ENCODE measurements at places on chromosomes 11 and 22.

DNA sequence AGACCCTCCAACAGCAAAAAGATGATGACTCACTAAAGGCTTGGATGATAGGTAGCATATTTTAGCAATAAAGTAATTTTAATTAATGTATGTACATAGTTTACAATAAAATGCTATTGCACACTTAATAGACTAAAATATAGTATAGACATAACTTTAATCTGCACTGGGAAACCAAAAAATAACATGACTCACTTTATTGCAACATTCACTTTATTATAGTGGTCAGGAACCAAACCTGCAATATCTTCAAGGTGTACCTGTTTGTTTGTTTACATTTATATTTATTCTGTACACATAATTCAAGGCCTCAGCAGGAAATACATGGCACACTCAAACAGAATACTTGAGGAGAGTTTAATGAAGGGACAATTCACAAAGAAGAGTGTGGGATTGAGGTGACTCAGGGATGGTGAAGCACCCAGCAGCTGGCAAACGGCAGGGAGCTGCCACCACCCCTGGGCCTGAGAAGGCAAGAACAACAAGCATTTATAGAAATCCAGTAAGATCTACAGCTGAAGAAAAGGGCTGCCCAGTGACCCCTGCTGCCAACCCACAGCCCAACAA lies 51.5 kb upstream of the POU2AF2 start:
- no peak for DNase-seq

DNA sequence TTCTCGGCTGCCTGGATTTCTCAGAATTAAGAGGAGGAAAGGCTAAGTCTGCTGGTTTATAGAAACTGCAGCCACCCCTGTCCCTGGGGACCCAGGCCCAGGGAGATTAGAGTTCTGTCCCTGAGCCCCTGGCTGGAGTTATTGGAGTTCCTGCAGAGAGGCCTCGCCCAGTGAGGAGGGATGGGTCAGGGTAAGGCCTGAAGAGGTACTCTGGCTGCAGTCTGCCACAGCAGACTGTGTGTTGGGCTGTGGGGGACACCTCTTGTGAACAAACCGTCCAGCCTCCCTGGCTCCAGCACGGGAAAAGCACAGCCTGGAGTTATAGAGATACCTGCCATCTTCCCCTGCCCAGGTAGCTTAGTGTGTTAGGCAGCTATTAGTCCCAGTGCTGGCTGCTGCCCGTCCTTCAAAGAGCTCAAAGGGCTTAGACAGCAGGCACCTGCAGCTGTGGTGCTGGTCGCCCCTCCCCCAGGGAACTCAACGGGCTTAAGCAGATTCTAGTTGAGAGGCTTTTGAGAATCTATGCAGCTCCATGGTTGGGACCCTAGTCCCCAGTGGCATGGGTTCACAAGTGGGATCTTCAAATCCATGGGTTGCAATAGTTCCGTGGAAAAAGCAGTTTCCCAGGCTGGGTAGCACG lies 36.6 kb upstream of the MUC15 start:
- no peak for DNase-seq

DNA sequence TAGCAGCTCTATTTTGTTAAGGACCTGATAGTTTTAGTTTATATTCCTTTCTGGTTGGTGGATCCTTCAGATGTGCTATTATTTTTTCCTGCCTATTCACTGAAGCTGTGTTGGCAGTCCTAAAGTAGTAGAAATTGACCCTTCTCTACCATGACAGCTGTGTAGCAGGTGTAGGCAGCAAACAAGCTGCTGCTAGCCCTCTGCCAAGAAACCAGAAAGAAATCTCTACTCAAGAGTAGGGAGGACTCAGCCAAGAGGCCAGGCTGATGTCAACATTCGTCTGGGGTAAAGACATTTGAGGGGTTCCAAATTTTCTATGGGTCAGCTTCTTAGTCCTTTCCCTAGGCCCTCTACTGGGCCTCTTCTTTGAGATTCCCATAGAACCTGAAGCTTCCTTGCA lies 51.2 kb downstream of the CSTF3 start:
- DNase-seq = no peak

DNA sequence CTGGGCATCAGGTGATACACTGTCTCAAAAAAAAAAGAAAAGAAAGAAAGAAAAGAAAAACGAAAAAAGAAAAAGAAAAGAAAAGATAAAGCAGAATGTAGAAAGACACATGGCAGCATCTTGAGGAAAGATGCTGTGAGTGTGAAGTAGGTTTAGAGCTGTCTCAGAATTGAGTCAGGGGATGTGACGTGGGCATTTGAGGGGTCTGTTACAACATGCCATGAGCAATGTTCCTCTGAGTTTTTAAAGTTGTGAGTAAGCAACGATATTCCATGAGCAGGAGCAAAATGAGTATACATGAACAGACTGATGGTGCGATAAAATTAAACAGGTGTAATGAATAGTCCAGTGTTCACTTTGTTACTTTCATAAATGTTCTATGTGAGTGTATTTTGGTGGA lies 11.3 kb upstream of the QSER1 start:
- DNase-seq = no peak

DNA sequence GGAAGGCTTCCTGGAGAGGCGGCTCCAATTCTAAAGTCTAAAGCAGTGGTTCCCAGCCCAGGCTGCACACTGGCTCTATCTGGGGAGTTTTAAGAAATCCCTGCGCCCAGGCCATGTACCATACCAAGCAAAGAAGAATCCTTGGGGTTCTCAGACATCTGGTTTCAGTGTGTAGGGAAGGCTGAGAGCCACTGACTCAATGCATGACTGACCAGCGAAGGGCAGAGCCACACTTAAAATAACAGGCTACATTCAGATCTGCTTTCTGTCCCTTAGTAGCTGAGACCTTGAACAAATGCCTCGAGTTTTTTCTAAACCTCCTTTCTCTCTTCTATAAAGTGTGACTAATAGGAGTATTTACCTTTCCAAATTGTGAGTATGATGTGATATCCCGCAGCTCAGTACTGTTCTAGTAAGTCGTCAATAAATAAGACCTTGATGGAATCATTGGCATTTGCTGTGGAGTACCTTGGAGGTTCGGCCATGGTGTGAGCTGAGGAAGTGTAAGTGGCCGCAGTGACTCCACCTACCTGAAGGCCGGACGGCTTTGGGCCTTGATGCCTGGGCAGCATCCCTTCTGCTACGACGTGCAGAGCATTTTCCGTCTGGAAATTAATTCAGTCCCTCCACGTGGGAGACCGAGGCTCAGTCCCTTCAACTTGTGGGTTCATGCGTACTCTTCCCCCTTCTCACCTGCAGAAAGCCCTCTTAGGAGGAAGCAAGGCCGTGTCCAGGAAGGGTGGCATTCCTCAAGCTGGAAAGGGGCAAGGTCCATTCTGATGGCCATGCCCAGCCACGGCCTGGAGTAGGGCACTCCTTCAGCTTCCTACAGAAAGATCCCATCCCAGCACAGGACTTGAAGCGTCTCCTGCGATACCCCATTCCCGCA lies 25.1 kb downstream of the GLB1L2 start:
- DNase-seq = no peak

DNA sequence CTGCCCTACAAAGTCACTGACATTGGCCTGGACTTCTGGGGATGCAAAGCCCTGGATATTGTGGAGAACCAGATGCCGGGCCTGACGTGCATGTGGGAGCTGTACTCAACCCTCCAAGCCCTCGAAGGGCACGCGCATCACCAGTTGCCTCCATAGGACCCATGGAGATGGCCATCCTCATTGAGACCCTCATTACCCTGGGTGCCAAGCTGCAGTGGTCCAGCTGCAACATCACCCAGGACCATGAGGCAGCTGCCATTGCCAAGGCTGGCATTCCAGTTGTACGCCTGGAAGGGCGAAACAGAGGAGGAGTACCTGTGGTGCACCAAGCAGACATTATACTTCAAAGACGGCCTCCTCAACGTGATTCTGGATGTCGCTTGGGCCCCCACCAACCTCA lies 1.9 kb downstream of the CCDC83 start:
- DNase-seq = no peak

GRCh38 chr11:72010529-72011233 lies 12.0 kb downstream of the IL18BP start:
- DNase-seq = peak; percentile 16

- no peak for DNase-seq
Measured at GRCh38 chr22:17336061-17336460, 33.2 kb upstream of the CECR2 start.

GRCh38 chr11:73412308-73412707 lies 36.1 kb downstream of the RELT start:
- no peak for DNase-seq

- no peak for DNase-seq
Measured at GRCh38 chr22:32800158-32800882, 1.2 kb upstream of the TIMP3 start.

DNA sequence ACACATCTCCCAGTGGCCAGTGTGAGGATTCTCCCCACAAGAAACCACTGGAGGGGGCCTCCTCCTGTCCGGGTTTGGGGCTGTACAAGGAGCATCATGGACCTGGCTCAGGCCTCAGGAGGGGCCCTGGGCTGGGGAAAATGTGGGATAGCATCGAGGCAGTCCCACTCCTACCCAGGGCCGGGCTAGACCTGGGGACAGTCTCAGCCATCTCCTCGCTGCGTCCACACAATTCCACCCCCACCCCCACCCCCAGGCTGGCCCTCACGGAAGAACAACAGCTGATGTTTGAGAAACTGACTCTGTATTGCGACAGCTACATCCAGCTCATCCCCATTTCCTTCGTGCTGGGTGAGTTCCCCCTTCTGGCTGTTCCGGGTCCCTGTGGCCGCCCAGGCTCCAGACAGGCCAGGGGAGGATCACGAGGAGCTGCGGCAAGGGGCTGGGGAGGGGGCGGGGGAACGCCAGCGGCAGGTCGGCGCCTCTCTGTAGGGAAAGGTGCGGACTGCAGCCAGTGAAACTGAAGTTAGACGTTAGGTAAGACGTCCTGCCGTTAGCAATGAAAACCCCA lies 4.8 kb downstream of the BEST1 start:
- DNase-seq = peak; percentile 94

DNA sequence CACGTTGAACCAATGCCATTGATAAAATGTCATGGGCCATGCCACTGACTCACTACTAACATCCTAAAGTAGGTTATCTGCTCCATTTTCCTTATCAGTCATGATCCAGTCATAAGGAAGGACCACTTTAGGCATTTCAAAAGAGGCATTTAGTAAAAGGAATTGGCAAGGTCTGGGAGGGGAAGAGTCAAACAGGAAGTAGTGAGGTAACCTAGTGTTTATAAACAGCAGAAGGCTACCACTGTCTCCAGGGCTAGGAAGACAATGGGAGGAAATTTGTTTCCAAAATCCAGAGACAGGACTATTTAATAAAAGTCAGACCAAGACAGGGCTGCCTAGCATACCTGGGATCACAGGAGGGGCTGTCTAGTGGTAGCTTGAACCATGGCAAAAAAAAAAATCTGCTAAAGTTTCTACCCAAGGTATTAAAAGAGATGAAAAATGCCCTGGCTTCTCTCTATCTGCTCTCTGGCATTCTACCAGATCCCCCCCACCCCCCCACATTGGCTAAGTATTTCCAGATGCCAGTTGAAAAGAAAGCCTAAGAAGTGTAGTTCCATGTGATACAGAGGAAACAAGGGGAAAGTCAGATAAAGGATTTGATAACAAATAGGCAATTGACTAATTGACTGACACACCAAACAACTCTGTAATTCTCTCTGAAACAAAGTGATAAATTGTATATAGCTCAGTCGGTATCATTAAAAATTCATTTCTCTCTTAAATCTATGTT lies 50.4 kb upstream of the C11orf87 start:
- no peak for DNase-seq

DNA sequence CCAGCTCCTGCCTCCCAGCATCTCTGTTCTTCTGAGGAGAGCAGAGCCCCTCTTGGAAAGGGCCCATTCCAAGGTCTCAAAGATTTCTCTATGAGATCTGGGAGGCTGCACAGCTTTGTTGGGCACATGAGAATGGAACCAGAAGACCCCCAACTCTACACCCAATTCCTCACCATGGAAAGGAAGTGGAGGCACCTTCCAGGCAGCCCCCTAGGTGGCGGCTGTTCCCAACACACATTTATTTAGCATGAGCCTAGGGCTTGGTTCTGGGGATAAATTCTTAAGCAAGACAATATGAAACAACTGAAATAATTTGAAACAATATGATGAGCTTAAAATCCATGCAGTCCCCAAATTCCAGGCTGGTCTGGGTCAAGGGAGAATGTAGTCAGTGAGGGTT lies 100.4 kb downstream of the TIMP3 start:
- DNase-seq = no peak

DNA sequence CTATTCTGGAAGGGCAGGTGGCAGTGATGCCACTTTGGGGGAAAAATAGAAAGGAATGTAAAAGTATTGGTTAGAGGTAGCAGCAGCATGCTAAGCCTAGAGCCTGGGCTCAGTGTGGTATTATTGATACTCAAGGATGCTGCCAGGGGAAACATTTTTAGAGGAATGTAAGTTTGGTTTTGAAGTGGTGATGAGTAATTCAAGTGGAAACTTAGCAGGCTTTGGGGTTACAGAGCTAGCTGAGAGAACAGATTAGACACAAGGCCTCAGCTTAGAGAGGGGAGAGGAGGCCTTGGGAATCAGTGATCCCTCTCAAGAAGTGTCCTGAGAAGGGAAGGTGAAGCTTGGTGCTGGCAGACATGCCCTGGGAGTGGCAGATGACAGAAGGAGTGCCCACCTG lies 32.9 kb upstream of the DDI1 start:
- DNase-seq = no peak

GRCh38 chr11:10373340-10373739 lies 68.5 kb downstream of the ADM start:
- DNase-seq = no peak

GRCh38 chr11:104736502-104736901 lies 161.8 kb downstream of the CASP12 start:
- no peak for DNase-seq

DNA sequence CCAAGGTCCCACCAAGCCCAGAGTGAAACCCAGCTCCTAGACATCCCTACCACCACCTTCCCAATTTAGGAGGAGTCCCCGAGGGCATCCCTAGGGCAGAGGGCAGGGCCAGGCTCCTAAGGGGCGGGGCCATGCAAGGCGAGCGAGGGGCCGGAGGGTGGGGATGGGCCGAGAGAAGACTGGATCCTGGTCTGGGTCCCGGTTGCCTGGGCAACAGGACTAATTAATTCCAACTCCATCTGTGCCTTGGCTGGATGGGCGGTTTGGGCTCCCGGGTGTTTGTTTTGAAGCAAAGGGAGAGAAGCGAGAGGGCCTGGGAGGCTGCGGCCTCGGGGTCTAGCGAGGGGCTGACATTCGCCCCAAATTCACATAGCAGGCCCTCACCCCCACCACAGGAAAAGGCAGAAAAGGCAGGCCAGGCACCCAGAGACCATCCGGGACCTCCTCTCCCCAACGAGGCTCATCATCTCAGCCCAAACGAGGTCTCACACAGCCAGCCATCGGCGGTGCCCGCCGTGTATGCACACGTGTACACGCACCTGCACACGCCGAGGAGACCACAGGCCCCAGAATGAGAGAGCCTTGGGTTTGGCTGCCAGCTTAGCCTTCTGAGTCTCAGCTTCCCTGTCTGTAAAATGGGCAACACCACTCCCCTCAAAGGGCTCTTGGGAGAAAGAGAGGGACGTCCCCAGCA lies 23.9 kb downstream of the ELFN2 start:
- DNase-seq = peak; percentile 95

Data from H7 (cell line).